MCF 10A (cell line): ENCODE measurements at places on chromosomes 5 and 9. TPM values are rescaled to one million over a fixed set of nuclear protein-coding genes. Genes with fewer than 3 reads are reported as not detected.

- no peak overlapping the region for H3K27ac ChIP-seq
- H3K27me3 ChIP-seq = no peaks in the 10 kb centered on the region
- DNase-seq = no peak
- H3K4me1 ChIP-seq = no peaks in the 10 kb centered on the region
- peaks cover 6% of the 10 kb centered on the region for H3K36me3 ChIP-seq
Measured at GRCh38 chr5:174807471-174807870, 83.1 kb downstream of the MSX2 start.

SLC4A9 gene
- total RNA-seq = 0.37 TPM in 1 of 2 replicates, not detected in the other

DNA sequence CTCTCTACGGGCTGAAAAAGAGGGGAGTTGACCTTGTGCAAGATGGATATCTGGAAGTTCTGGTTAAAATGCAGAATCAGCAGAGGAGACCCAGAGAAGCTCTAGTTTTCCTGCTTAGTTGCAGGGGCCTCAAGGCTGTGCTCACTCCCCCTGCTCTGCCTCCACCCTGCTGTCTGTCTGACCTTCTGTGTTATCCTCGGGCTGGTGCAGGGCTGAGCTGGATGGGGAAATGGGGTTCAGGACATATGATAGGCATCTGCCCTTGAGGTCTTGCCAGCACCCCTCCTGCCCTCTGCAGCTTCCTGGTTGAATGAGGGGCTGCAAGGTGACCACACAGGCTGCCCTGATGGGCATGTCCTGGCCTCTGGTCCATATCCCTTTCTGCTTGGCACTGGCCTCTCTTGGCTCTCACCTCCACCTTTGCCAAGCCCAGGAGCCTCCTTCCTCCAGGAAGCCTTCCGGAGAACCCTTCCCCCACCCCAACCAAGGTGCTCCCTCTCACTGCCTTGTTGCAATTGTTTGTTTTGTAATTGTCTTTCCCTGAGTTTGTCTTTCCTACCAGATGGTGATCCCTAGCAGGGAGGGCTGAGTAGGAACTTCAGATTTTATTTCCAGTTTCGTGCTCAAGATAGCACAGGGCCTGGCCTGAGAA lies 1.3 kb downstream of the TMEM268 start:
- H3K4me3 ChIP-seq = peak overlapping the region; percentile 80
- H3K4me1 ChIP-seq = peaks cover 12% of the 10 kb centered on the region
- DNase-seq = no peak
- no peaks in the 10 kb centered on the region for H3K27me3 ChIP-seq
- peaks cover 7% of the 10 kb centered on the region for H3K36me3 ChIP-seq
- peak overlapping the region; percentile 71 for H3K27ac ChIP-seq

GRCh38 chr5:6117212-6117611 lies 261.1 kb downstream of the MED10 start:
- H3K27me3 ChIP-seq = peaks cover 13% of the 10 kb centered on the region
- H3K36me3 ChIP-seq = peaks cover 6% of the 10 kb centered on the region
- no peak overlapping the region for H3K4me3 ChIP-seq
- no peak for DNase-seq

DNA sequence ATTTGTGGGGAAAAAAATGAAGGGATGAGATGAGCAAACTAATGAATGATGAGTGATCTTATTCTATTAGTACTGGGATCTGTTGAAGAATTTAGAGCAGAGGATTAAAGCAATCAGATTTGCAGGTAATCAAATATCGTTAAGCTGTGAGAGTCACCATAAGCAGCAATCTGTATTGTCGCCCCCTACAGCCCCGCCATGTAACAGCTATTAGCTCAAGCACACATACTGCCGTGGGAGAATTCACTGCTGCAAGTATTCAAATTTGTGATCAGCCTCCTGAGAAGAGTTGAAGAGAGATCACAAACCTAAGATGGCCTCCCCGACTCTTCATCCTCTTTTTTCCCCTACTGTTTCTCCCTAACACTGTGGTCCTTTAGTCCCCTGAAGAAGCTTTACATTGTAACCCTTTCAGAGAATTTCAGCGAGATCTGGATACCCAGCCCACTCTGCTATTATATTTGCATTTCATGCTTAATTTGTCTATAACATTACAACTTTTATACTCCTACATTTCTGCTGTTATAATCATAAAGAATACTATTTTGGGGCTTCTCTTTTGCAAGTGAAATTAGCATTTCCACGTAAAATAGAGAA lies 28.5 kb upstream of the PHF24 start:
- DNase-seq = peak; percentile 40
- H3K4me3 ChIP-seq = no peak overlapping the region
- peaks cover 58% of the 10 kb centered on the region for H3K27me3 ChIP-seq
- no peaks in the 10 kb centered on the region for H3K36me3 ChIP-seq

GRCh38 chr9:133342570-133342969 lies 5.4 kb downstream of the MED22 start:
- H3K4me3 ChIP-seq = no peak overlapping the region
- H3K4me1 ChIP-seq = peaks cover 6% of the 10 kb centered on the region
- H3K27ac ChIP-seq = no peak overlapping the region
- H3K36me3 ChIP-seq = peaks cover 39% of the 10 kb centered on the region

EMB gene
- 27.7 and 31.2 TPM in 2 replicates for total RNA-seq

PCDHB4 gene
- 0.44 and 1.3 TPM in 2 replicates for total RNA-seq

DNA sequence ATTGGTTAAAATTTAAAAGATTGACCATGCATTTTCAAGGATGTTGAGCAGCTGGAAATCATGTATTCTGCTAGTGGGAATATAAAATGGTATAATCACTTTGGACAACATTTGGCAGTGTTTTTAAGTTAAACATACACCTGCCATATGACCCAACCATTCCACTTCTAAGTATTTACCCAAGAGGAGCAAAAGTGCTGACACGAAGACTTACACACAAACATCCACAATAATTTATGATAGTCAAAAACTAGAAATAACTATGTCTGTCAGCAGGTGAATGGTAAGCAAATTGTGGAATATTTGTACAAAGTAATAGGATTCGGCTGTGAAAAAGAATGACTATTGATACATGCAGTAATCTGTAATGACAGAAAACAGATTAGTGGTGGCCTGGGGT lies 30.7 kb upstream of the SRP19 start:
- H3K36me3 ChIP-seq = peaks cover 40% of the 10 kb centered on the region
- no peak for DNase-seq
- no peaks in the 10 kb centered on the region for H3K4me1 ChIP-seq

- no peak overlapping the region for H3K27ac ChIP-seq
- H3K4me1 ChIP-seq = peaks cover 9% of the 10 kb centered on the region
- H3K27me3 ChIP-seq = no peaks in the 10 kb centered on the region
Measured at GRCh38 chr5:14572385-14572784, 9.2 kb upstream of the OTULINL start.

DNA sequence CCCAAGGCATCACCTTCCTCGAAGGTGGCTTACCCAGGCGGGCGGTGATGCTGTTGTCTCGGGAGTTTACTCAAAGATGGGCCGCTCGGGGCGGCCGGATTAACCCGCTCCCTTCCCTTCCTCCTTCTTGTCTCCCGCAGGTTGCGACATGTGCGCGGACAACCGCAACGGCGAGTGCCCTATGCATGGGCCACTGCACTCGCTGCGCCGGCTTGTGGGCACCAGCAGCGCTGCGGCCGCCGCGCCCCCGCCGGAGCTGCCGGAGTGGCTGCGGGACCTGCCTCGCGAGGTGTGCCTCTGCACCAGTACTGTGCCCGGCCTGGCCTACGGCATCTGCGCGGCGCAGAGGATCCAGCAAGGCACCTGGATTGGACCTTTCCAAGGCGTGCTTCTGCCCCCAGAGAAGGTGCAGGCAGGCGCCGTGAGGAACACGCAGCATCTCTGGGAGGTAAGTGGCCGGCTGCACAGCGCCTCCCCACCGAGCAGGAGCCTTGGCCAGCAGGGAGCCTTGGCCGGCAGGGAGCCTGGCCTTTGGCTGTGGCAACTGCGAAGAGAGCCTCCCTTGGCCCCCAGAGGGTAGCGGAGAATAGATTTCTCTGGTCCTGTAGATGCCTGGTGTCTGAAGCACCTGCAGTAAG lies 10.6 kb downstream of the PRDM6 start:
- peaks cover 2% of the 10 kb centered on the region for H3K27me3 ChIP-seq
- H3K4me3 ChIP-seq = peak overlapping the region; percentile 67
- H3K27ac ChIP-seq = no peak overlapping the region
- peak; percentile 67 for DNase-seq

DNA sequence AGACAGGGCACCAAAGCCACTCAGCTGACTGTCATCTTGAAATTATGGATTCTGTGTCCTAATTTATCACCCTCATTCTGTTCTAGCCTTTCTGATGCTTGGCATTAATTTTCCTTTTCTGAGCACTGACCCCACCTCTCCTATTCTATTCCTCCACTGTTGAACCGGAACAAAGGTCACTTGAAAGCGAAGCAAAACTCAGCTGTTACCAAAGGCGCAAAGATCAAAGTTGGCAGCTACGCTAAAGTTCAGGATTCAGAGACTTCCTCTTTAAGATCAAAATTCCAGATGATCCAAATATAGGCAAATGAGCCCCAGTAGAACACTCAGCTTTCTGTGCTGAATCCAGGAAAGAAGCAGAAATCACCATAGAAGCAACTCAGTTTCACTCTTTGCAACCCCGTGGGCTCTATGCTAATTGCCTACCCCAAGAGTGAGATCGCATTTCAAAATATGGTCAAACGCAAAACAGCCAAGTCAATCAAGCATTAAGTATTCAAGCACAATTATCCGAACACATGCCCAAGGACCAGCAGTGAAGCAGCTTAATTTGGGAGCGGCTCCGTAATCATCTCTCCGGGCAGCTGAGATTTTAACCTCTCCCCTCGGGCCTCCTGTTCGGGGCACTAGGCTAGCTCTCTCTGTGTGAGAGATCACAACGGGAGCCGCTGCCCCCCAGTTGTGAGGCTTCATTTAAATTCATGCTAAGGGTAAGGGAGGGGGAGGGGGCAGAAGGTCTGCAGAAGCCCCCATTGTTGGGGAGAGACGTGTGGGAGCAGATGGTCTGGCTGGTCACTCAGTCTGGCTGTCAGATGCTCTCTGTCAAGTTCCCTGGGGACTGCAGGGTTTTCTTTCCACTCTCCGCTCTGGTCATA lies 288.6 kb downstream of the ELAVL2 start:
- peaks cover 2% of the 10 kb centered on the region for H3K4me1 ChIP-seq
- no peak for DNase-seq
- no peak overlapping the region for H3K4me3 ChIP-seq
- no peaks in the 10 kb centered on the region for H3K27me3 ChIP-seq
- no peak overlapping the region for H3K27ac ChIP-seq
- no peaks in the 10 kb centered on the region for H3K36me3 ChIP-seq

GADD45G gene
- total RNA-seq = 0.69 TPM in 1 of 2 replicates, not detected in the other

PCDHB9 gene
- 1.0 and 1.8 TPM in 2 replicates for total RNA-seq

- H3K27ac ChIP-seq = no peak overlapping the region
- H3K27me3 ChIP-seq = no peaks in the 10 kb centered on the region
- DNase-seq = no peak
- H3K4me3 ChIP-seq = no peak overlapping the region
- H3K36me3 ChIP-seq = no peaks in the 10 kb centered on the region
- no peaks in the 10 kb centered on the region for H3K4me1 ChIP-seq
Measured at GRCh38 chr9:79268806-79269205, 303.0 kb upstream of the TLE4 start.

CDHR2 gene
- total RNA-seq = 0.09 and 0.39 TPM in 2 replicates

DNA sequence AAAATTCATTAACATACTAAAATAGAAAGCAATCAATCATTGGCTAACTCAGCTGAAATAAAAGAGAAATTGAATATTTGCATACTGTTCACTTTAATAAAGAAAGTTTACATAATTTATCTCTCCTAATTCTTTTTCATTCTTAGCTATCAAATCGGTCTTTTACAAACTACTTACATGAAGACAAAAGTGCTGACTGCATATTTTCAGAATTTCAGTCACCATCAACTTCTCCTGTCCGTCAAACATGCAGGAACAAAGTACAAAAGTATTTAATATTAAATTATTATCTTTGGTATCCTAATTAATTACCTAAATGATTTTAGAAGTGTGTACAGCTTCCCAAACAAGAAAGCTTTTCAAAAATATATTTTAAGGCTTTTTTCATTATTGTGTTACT lies 248.4 kb downstream of the CYLC2 start:
- no peak for DNase-seq
- H3K4me3 ChIP-seq = no peak overlapping the region
- no peak overlapping the region for H3K27ac ChIP-seq
- no peaks in the 10 kb centered on the region for H3K27me3 ChIP-seq

GRCh38 chr5:118628660-118629354 lies 359.5 kb downstream of the DTWD2 start:
- peaks cover 6% of the 10 kb centered on the region for H3K4me1 ChIP-seq
- H3K27me3 ChIP-seq = no peaks in the 10 kb centered on the region
- no peak for DNase-seq
- no peak overlapping the region for H3K27ac ChIP-seq

- no peaks in the 10 kb centered on the region for H3K36me3 ChIP-seq
- H3K27me3 ChIP-seq = no peaks in the 10 kb centered on the region
- peak; percentile 9 for DNase-seq
- no peaks in the 10 kb centered on the region for H3K4me1 ChIP-seq
Measured at GRCh38 chr9:117916291-117916690, 212.1 kb downstream of the TLR4 start.

DNA sequence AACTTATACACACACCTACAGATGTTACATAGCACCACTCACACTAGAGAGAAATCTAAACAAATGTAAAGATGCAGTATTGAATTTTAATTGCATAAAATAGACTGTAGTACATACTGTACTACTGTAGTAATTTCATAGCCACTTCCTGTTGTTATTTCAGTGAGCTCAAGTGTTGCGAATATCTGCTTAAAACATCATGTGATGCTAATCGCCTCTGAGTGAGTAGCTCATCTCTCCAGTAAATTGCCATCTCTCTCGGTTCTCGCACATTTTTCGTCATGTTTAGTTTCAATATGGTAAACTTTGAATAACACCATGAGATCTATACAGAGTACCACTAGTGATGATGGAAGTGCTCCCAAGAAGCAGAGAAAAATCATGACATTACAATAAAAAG lies 22.0 kb upstream of the ARHGEF28 start:
- peaks cover 24% of the 10 kb centered on the region for H3K4me1 ChIP-seq
- no peak for DNase-seq
- no peaks in the 10 kb centered on the region for H3K27me3 ChIP-seq
- H3K27ac ChIP-seq = no peak overlapping the region

GRCh38 chr5:36948041-36948440 lies 71.5 kb downstream of the NIPBL start:
- H3K4me1 ChIP-seq = peaks cover 26% of the 10 kb centered on the region
- H3K27ac ChIP-seq = no peak overlapping the region
- no peaks in the 10 kb centered on the region for H3K36me3 ChIP-seq

HCN1 gene
- total RNA-seq = not detected in 2 replicates

DNA sequence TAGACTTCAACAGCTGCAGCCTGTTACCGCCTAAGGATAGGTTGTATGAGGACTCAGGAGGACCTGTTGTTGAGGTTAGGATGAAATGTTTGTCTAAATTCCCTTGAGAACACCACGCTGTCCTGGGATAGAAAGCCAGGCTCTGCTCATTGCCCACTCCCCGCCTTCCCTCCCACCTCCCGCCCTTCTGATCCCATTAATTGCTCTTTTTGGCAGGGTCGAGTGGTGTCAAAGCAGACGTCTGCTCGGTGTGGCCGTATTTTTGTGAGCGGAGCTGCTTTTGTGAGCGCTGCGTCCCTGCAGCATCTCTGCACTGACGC lies 62.3 kb downstream of the SPATA31C2 start:
- H3K4me1 ChIP-seq = peaks cover 31% of the 10 kb centered on the region
- H3K4me3 ChIP-seq = peak overlapping the region; percentile 85
- peaks cover 4% of the 10 kb centered on the region for H3K36me3 ChIP-seq
- peak overlapping the region; percentile 95 for H3K27ac ChIP-seq
- DNase-seq = no peak
